Left renal pelvis (tissue), 4 donors: ENCODE measurements at places on chromosomes 13 and 19. TPM values are rescaled to one million over a fixed set of nuclear protein-coding genes. Genes with fewer than 3 reads are reported as not detected.

- no peak for DNase-seq
These were observed 4.7 kb downstream of the DCLK1 start for GRCh38 chr13:36126491-36126890.

The GDF15 gene
- 1.1 TPM for polyA plus RNA-seq

The MEF2B gene
- 1.2 TPM for polyA plus RNA-seq

GRCh38 chr13:49305792-49306425, 58.2 kb downstream of the CDADC1 start:
- no peak for DNase-seq

- DNase-seq, result no peak
These were observed 7.2 kb upstream of the USF2 start for GRCh38 chr19:35261356-35262100.
